ENCODE measurements at places on chromosomes 12 and 14. TPM values are rescaled to one million over a fixed set of nuclear protein-coding genes. Genes with fewer than 3 reads are reported as not detected.

The B4GALNT1 gene
- not detected for total RNA-seq

The TSPAN19 gene
- not detected for total RNA-seq

The SLC6A13 gene
- total RNA-seq = 0.19 TPM

The SYNDIG1L gene
- total RNA-seq = not detected

The DNAL1 gene
- 10.7 TPM for total RNA-seq

DNA sequence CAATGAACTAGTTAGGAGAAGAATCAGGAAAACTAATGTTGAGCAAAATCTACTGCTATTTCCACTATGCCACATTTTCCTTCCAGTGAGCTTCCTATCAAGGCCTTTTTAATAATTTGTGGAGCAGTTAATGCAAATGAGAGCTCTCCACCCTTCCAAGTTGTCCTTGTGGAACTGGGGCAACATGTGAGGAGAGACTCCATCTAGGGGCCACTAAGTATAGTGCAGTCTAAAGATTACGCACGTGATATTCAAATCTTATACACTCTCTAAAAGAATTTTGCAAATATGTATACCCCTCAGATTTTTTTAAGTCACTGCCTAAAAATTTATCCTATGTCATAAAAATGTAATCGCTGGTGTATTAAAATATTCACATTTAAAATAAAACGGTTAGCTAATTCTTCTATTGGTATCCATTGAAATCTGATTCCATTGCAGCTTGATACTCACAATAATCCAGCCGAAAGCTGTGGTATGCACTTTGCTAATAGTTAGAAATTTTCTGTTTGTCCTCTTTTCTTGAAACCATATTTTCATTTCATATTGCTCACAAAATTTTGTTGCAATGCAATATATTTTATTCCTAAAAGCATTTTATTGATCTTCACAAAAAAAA is 100.1 kb downstream of the PAH start:
- no peaks in the 10 kb centered on the region for H3K27me3 ChIP-seq
- H3K36me3 ChIP-seq = no peaks in the 10 kb centered on the region
- H3K4me3 ChIP-seq = no peak overlapping the region
- H3K27ac ChIP-seq = no peak overlapping the region
- DNase-seq = peak; percentile 11
- no peaks in the 10 kb centered on the region for H3K4me1 ChIP-seq

DNA sequence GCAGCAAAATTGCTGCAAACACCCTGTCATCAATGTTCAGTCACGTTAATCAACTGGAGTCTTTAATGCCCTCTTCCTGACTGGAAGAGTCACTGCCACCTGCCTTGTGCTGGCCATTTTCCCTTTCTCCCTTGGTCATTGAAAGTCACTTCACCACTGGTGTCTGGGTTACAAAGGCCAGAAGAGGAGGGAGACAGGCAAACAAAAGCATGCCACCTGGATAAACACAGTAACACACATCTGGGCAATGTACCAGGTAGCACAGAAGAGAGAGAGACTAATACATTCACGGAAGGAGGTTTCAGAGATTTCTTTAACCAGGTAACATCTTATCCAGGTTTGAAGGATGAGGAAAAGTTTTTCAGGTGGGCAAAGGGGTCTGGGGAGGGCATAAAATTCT is 32.7 kb downstream of the GPHB5 start:
- no peaks in the 10 kb centered on the region for H3K36me3 ChIP-seq
- no peak overlapping the region for H3K27ac ChIP-seq
- no peaks in the 10 kb centered on the region for H3K27me3 ChIP-seq
- H3K4me1 ChIP-seq = no peaks in the 10 kb centered on the region
- no peak for DNase-seq
- no peak overlapping the region for H3K4me3 ChIP-seq

The ANKRD9 gene
- 1.8 TPM for total RNA-seq

The ATL1 gene
- total RNA-seq = 3.8 TPM

GRCh38 chr12:128951448-128951847 is 98.2 kb downstream of the GLT1D1 start:
- DNase-seq = no peak
- H3K4me1 ChIP-seq = no peaks in the 10 kb centered on the region
- H3K27ac ChIP-seq = no peak overlapping the region
- H3K36me3 ChIP-seq = no peaks in the 10 kb centered on the region
- no peaks in the 10 kb centered on the region for H3K27me3 ChIP-seq
- H3K4me3 ChIP-seq = no peak overlapping the region

- no peak overlapping the region for H3K4me3 ChIP-seq
- no peaks in the 10 kb centered on the region for H3K36me3 ChIP-seq
- no peaks in the 10 kb centered on the region for H3K4me1 ChIP-seq
- DNase-seq = no peak
Measured at GRCh38 chr14:33493266-33493665, 457.6 kb downstream of the EGLN3 start.

DNA sequence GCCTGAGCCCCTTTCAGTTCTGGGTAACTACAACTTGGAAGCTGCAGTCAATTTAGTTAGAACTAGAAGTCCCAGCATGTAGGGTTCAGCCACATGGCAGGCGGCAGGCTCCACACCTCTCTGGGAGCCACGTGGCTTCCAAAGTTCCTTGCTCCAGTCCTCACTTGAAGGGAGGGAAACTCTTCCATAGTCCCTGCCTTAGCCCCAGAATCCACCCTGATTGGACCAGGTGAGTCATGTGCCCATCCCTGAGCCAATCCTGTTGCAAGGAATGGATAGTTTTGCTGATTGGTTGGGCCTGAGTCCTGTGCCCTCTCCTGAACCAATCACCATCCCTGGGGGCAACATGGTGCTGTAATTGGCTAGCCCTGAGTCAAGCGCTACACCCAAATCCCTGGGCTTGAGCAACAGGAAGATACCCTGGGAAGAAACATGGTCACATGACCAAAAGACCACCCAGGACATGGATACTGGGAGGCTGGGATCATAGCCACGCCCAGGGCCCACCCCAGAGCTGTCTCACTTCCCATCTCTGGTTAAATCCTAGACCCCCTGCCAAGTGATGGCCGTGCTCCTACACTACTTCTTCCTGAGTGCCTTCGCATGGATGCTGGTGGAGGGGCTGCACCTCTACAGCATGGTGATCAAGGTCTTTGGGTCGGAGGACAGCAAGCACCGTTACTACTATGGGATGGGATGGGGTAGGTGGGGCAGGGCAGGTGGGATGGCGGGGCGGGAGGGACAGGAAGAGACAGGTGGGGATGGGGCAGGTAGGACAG is 154.7 kb downstream of the ADGRD1 start:
- H3K27ac ChIP-seq = no peak overlapping the region
- no peak overlapping the region for H3K4me3 ChIP-seq
- peaks cover 2% of the 10 kb centered on the region for H3K27me3 ChIP-seq
- no peaks in the 10 kb centered on the region for H3K36me3 ChIP-seq

The NELL2 gene
- 0.39 TPM for total RNA-seq

DNA sequence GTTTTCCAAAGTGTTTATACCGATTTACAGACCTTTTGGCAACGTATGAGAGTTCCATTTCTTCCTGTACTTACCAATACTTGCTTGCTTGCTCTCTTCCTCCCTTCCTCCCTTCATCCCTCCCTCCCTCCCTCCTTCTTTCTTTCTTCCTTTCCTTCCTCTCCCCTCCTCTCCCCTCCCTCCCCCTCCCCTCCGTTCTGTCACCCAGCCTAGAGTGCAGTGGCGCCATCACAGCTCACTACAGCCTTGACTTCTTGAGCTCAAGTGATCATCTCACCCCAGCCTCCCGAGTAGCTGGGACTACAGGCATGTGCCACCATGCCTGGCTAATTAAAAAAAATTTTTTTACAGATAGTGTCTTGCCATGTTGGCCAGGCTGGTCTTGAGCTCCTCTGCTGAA is 40.4 kb downstream of the DIP2B start:
- H3K4me1 ChIP-seq = peaks cover 14% of the 10 kb centered on the region
- H3K36me3 ChIP-seq = no peaks in the 10 kb centered on the region
- no peak overlapping the region for H3K4me3 ChIP-seq
- H3K27ac ChIP-seq = no peak overlapping the region
- H3K27me3 ChIP-seq = no peaks in the 10 kb centered on the region

All from B cell (primary cell).